Bronchial epithelial cell (primary cell): ENCODE measurements at places on chromosomes 12 and 14. TPM values are rescaled to one million over a fixed set of nuclear protein-coding genes. Genes with fewer than 3 reads are reported as not detected.

- DNase-seq, result peak; percentile 54
Measured at GRCh38 chr12:40099423-40099853, 6.4 kb downstream of the SLC2A13 start.

- DNase-seq, result no peak
Measured at GRCh38 chr14:53147208-53147607, 5.9 kb downstream of the DDHD1 start.

DNA sequence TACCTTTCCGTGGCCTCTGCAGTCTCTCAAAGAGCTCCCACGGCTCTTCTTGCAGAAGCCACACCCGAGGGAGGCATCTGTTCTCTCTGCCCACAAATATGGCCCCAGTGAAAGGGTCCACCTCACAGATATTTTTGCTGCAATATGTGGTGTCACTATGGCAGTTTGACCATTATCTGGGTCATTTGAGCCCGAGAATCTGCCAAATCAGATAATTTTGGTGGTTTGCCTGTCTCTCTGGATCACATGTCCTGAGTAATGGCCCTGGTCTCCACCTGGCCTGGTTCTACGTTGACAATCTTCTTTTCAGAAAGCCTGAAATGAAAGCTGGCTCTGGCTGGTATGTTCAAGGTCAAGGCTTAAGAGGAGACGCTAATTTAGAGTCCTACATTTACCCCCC lies 5.7 kb upstream of the WSCD2 start:
- no peak for DNase-seq

DNA sequence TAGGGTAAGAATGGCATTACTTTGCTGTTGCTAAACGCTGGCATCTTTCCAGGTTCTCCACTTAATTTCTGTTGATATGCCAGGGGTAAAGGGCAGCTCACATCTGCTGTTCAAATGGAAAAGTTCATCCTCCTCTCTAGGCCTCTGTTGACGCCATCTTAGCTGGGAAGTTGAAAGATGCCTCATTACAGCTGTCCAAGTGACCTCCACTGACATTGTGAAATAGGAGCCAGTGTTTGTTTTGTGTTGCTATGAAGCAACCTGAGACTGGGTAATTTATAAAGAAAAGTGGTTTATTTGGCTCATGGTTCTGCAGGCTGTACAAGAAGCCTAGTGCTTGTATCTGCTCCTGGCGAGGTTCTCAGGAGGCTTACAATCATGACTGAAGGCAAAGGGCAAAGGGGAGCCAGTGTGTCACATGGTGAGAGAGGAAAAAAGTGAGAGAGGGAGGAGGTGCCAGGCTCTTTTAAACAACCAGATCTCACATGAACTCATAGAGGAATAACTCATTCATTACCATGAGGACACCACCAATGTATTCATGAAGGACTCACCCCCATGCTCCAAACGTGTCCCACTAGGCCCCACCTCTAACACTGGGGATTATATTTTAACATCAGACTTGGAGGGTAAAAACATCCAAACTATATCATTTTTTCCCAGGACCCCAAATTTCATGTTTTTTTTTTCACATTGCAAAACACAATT lies 3.2 kb upstream of the ADAM21 start:
- peak; percentile 37 for DNase-seq

- DNase-seq, result no peak
Measured at GRCh38 chr14:68957775-68958174, 21.3 kb downstream of the ACTN1 start.

- no peak for DNase-seq
Measured at GRCh38 chr12:130625201-130625600, 90.9 kb downstream of the RIMBP2 start.

- peak; percentile 38 for DNase-seq
Measured at GRCh38 chr12:120688527-120689071, 1.6 kb downstream of the MLEC start.

GRCh38 chr12:104910196-104910840 lies 47.8 kb downstream of the SLC41A2 start:
- DNase-seq, result peak; percentile 64

GRCh38 chr14:23153851-23154796 lies 29.3 kb downstream of the SLC7A8 start:
- peak; percentile 81 for DNase-seq

DNA sequence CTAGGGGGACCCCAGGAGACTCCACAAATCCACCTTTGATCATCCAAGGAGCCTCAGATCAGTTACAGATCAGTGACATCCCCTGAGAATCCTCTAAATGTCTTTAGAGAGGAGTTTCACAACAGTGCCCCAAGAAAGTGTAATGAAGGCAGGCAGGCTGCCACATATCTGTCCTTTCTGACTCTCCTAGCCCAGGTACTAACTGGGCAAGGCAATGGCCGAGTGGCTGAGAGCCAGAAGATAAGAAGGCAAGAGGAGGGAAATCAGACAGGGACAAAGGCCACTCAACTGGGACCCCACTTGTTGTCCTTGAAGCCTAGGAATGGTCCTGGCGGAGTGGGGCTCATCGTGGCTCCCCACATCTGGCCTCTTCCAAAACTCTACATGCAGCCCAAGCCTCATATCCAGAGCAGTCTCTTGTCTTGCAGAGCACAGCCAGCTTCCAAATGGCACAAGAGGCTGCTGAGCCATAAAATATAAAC lies 11.6 kb downstream of the ACTN1 start:
- no peak for DNase-seq

DNA sequence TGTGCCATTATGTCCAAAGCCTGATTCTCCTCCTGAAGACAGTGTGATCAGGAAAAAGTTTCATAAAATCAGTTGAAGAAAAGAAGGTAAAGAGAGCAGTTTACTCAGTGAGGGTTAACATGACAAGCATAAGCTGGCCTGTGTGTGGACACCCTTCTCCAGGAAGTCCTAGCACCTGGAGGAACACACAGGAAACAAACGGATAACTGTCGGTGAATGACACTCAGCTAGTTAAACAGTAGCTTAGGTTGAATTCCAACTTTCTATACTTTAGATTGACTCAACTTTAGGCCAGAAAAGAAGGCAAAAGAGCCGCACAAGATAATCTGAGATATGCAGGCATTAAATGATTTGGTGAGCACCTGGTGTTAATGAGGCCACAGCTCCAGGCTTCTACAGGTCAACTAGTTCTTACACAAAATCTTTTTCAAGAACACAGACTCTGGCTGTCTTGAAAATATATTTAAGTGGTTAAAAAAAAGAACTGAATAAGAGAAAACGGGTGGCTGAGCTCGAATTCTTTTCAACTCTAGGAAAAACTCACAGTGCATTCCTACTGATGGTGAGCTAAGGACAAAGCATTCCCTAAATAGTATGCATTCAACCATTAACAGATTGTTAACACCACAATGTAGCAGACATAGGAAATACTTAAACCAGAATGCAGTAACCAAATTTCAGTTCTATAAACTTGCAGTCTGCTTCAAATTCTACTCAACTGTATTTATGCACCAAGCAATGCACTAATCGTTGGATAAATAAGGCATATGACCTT lies 56.9 kb upstream of the TSPAN8 start:
- no peak for DNase-seq

GRCh38 chr12:64900540-64900939 lies 76.1 kb downstream of the TBC1D30 start:
- DNase-seq, result peak; percentile 80

DNA sequence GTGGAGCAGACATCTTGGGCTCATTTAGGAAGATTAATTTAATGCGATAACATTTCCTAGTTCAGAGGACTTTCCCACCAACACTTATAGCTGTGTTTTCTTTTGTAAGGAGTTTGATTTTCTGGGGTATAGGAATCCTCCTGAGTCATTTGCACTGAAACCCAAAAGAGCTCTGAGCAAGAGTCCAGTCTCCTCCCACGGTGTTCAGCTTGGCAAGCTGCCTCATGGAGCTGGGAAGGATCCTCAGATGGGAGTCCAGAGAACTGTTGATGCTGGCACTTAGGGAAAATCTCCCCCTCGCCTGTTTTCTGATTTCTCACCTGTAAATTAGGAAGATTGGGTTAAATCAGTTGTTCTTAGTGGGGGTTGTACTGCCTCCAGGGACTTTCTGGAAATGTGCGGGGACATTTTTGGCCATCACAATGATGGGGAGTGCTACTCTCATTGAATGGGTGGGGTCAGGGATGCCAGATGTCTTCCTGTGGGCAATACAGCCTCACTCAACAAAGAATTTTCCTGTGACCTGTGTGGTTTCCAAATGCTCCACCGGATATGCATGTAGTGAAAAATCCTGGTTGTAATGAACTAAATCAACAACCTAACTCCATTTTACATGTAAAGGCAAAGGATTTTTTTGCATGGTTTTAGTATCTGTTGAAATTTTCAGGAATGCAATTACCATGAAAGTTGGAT lies 150.6 kb downstream of the ADCK1 start:
- no peak for DNase-seq

DNA sequence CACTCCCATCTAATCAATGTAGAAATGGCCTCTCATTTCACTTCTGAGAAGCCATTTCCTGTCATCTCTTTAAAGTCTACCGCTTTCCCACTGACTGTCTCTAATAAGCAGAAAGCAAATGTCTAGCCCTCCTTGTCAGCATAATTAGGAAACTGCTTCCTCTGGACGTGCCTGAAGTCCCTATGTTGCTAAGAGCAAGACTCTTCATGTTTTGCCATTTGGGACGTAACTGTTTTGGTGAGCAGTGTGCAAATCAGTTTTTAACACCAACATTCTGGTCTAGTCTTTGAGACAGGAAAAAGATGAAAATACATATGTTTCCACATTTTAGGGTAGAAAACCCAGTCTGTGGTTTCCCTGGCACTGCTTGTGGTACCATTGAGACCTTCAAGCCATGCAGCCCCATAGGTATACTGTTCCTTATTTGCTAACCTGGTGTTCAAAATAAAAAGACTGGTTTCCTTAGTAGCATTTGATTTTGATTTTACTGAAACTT lies 22.2 kb downstream of the IFNG start:
- DNase-seq, result no peak

DNA sequence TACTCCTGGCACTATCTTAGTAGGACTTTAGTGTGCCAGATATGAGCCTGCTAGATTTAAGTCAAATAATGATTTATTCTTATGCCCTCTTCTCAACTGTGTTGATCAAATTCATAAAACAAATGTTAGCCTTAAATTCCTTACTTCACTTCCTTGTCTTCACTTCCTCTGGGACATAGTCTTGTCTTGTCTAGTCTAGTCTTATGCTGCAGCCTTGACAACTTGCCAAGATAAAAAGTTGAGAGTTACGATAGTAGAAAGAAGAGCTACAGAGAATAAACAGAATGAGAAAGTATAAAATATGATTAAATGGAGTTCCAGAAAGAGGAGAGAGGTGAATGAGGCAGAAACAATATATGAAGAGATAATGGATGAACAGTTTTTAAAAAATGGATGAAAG lies 378.1 kb downstream of the DAD1 start:
- DNase-seq, result peak; percentile 62

DNA sequence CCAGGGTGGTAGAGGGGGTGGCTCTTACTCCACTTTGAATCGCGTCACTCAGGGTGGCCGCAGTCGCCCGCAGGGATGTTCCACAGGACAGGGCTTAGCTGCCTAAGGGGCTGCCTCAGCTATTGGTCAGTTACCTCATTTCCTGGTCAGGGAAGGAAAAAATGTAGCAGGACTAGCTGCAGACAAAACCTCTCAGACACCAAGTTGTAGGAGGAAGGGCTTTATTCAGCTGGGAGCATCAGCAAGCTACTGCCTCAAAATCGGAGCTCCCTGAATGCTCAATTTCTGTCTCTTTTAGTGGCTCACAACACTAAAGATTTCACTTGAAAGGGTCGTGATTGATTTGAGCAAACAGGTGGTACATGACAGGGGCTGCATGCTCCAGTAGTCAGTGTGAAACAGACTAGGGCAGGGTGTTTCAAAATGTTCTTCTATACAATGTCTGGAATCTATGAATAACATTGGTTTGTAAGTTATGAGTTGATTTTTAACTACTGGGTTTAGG lies 6.4 kb upstream of the CLEC6A start:
- no peak for DNase-seq

GRCh38 chr12:50087995-50088394 lies 2.9 kb downstream of the SMARCD1 start:
- peak; percentile 95 for DNase-seq

DNA sequence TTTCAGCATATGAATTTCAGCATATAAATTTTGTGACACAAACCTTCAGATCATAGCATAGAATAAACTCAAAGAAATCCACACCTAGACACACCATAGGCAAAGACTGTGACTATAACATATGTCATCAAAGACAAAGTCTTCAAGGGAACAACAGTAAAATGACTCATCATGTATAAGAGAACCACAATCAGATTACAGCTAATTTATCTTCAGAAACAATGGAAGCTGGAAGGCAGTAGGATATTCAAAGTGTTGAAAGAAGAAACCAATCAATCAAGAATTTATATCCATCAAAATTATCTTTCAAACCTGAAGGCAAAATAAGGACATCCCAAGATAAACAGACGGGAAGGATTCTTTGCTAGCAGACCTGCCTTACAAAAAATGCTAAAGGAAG lies 29.0 kb downstream of the DLK1 start:
- DNase-seq, result peak; percentile 90

DNA sequence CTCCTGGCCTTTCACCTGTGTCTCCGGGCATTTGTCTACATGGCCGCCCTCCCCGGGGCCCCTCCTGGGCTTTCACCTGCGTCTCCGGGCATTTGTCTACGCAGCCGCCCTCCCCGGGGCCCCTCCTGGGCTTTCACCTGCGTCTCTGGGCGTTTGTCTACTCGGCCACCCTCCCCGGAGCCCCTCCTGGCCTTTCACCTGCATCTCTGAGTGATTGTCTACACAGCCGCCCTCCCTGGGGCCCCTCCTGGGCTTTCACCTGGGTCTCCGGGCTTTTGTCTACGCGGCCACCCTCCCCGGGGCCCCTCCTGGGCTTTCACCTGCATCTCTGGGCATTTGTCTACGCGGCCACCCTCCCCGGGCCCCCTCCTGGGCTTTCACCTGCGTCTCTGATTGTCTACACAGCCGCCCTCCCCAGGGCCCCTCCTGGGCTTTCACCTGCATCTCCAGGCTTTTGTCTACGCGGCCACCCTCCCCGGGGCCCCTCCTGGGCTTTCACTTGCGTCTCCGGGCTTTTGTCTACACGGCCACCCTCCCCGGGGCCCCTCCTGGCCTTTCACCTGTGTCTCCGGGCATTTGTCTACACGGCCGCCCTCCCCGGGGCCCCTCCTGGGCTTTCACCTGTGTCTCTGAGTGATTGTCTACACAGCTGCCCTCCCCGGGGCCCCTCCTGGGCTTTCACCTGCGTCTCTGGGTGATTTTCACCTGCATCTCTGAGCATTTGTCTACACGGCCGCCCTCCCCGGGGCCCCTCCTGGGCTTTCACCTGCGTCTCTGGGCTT lies 68.0 kb upstream of the GALNT9 start:
- no peak for DNase-seq

- DNase-seq, result no peak
Measured at GRCh38 chr14:53983112-53983511, 26.5 kb upstream of the BMP4 start.

GRCh38 chr14:61033054-61033453 lies 52.0 kb downstream of the SLC38A6 start:
- DNase-seq, result no peak

DYNC1H1 gene
- 277 and 372 TPM in 2 replicates for total RNA-seq

C12orf56 gene
- total RNA-seq, result 1.1 and 2.0 TPM in 2 replicates

BDKRB2 gene
- 3.2 and 6.5 TPM in 2 replicates for total RNA-seq

FOXG1 gene
- not detected in 2 replicates for total RNA-seq

OAS2 gene
- total RNA-seq, result 0.64 and 0.79 TPM in 2 replicates

ITGB7 gene
- total RNA-seq, result 8.4 and 15.7 TPM in 2 replicates

TSPAN8 gene
- total RNA-seq, result 0.26 TPM in 1 of 2 replicates, not detected in the other

CCDC197 gene
- not detected in 2 replicates for total RNA-seq

PYGL gene
- total RNA-seq, result 71.1 and 94.2 TPM in 2 replicates
